ENCODE measurements at places on chromosomes 7 and 10.

GRCh38 chr7:70506434-70506833 lies 625.5 kb upstream of the GALNT17 start:
- DNase-seq, result no peak

DNA sequence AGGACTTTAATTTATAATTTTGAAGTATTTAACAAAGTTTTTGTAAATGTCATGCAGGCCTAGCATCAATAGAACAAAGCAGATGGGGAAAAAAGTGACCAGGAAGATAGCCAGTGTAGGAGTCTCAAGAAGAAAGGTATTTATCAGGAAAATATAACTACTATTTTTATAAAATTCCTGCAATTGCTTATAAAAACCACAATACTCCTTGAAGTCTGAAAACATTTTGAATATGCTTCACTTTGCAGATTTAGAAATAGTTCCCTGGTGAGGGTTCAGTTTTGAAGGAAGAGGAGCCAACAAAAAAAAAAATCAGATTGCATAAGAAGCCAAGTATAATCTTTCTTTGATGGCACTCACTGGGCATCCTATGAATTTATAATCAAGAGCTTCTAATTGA lies 34.1 kb downstream of the MTERF1 start:
- no peak for DNase-seq

GRCh38 chr7:12062062-12062461 lies 149.0 kb upstream of the TMEM106B start:
- no peak for DNase-seq

DNA sequence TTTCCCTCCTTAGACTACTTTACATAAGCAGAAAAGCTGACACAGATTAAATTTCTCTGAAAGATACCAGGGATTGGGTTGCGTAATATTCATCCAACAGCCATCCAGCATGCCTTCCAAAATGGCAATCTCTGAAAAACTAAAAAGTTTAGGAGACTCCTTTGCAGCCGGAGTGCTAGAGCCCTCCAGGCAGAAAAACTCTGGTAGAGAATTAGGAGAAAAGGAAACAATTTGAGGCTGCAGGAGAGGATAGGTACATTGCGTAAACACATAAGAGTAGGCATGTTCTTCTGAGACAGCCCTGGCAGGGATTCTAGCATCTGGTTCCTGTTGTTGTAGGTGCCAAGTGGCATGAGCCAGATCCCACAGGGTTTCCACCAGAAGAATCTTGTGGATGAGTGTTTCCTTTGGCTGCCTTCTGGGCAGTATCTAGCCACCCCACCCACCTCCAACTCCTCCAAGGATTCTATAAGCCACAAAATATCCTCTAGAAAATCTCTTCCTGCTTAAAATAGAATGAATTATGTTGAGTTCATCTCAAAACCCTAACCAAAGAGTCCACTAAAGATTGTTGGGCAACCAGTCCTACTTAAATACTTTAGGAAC lies 402.4 kb downstream of the HGF start:
- no peak for DNase-seq

DNA sequence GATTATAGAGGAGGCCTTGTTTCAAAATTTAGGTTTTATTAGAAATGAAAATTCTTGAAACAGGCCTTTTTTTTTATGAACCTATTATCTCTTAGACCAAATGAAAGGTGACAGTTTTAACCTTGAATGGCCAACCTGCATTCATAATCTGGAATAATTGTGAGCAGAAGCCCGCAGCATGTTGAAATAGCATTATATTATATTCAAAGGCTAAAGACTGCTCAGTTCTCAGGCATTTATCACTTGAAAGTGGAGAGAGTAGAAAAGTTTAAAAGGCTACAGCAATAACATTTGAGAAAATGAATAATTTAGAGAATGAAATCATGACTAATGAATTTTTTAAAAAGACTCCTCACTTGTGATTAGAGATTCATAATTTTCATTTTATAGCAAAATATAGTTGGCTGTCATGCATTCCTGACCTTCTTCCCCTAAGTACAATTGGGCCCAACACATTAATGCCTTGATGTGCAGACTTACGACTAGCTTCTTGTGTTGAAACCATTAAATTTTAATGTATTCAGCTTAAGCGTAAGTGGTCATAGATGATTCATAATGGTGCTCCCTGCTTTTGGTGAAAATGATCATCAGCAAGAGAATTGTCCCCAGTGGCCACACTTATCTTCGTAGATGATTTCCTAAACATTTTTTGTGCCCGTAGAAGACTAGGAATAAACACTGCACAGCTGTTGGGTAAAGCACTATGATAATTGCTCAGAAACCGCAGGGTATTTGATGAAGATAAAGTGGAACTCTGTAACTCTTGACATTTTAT lies 346.6 kb upstream of the BMPER start:
- no peak for DNase-seq

- no peak for DNase-seq
Measured at GRCh38 chr10:88253622-88254021, 329.5 kb downstream of the RNLS start.

DNA sequence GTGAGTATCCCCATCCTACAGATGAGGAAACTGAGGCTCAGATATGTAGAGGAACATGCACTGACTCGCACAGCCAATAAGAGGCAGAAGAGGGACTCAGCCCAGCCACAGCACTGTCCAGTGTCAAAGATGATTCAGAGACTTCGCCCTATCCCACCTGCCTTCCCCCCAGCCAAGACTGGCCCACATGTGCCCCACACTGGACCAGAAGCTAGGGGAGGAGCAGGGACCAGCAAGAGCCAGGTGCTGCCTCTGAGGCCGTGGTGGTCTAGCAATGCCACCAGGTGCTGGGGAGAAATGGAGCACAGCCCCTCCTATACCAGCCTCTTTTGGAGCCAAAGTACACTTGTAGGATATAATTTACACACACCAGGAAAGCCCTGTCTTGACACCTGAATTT lies 22.3 kb downstream of the GRID1 start:
- no peak for DNase-seq

GRCh38 chr7:37481154-37481553 lies 32.5 kb upstream of the ELMO1 start:
- no peak for DNase-seq

DNA sequence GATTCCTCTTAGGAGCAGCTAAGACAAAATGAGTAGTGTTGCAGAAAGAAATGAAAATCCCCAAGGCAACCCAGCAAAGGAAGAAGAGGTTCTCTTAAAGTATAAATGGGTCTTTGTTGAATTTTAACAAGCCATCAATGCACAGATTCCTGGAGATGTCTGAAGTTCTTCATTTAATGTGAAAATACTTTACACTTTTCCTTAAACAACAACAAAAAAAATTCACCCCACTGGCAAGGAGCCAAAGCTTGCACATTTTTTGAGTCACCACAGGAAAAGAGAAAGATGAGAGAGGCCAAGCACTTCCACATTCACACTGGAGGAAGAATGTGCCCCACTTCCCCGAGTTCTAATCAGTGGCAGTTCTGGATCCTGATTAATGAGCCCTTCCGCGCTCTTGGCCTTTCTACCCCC lies 286.4 kb upstream of the MEOX2 start:
- no peak for DNase-seq

DNA sequence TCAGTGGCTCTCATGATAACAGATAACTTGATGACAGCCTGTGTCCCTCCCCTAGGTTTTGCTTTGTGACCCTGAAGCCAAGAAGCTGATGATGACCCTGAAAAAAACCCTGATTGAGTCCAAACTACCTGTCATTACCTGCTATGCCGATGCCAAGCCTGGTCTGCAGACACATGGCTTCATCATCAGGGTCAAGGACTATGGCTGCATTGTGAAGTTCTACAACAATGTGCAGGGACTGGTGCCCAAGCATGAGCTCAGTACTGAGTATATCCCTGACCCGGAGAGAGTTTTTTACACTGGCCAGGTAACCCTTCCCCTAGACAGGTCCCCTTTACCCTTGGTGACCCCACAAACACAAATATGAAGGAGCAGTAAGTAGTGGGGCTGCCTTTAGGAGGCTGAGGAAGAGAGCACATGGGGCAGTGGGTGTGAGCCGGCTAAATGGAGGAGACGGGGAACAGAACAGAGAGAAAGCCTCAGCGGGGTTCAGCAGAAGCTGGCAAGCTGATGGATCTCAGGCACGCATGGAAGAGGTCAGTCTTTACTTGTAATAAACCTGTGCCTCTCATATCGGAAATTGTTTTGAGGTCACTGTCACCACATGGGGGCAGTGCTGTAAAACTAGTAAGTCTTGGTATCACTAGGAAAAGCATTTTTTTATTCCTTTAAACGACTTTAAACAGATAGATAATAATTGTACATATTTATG lies 20.2 kb downstream of the PDCD11 start:
- no peak for DNase-seq

- DNase-seq, result no peak
Measured at GRCh38 chr10:61301575-61301974, 151.6 kb downstream of the TMEM26 start.

DNA sequence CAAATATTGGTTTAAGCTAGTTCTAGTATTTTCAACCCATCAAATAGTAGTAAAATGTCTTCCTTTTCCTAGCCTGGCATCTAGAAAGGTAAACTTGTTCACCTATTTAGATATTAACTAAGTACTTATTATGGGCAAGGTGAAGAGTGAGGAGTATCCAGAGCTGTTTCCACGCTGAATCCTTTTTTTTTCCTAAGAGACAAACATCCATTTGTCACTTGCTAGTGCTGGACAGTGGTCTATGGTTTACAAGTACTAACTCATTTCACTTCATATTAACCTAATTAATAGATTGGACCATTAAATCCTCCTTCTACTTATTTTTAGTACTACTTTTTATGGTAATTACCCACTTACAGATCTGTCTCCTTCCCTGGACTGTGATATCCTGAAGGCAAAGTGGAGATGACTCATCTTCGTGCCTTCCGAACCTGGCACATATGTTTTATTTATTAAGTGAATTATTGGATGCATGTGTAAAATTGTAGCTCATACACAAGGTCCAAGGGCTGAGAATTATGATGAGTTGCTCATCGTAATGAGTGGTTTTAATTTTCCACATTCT lies 159.6 kb upstream of the IGFBP3 start:
- DNase-seq, result no peak

GRCh38 chr10:32095116-32095733 lies 39.0 kb upstream of the KIF5B start:
- DNase-seq, result no peak

- no peak for DNase-seq
Measured at GRCh38 chr7:28937619-28938018, 20.5 kb downstream of the TRIL start.

- no peak for DNase-seq
Measured at GRCh38 chr7:30613366-30614325, 19.0 kb downstream of the GARS1 start.

GRCh38 chr10:77819210-77820112 lies 107.1 kb downstream of the DLG5 start:
- DNase-seq, result no peak

GRCh38 chr10:3516234-3516922 lies 268.6 kb downstream of the KLF6 start:
- no peak for DNase-seq

GRCh38 chr7:36185756-36186155 lies 32.7 kb downstream of the EEPD1 start:
- DNase-seq, result no peak

DNA sequence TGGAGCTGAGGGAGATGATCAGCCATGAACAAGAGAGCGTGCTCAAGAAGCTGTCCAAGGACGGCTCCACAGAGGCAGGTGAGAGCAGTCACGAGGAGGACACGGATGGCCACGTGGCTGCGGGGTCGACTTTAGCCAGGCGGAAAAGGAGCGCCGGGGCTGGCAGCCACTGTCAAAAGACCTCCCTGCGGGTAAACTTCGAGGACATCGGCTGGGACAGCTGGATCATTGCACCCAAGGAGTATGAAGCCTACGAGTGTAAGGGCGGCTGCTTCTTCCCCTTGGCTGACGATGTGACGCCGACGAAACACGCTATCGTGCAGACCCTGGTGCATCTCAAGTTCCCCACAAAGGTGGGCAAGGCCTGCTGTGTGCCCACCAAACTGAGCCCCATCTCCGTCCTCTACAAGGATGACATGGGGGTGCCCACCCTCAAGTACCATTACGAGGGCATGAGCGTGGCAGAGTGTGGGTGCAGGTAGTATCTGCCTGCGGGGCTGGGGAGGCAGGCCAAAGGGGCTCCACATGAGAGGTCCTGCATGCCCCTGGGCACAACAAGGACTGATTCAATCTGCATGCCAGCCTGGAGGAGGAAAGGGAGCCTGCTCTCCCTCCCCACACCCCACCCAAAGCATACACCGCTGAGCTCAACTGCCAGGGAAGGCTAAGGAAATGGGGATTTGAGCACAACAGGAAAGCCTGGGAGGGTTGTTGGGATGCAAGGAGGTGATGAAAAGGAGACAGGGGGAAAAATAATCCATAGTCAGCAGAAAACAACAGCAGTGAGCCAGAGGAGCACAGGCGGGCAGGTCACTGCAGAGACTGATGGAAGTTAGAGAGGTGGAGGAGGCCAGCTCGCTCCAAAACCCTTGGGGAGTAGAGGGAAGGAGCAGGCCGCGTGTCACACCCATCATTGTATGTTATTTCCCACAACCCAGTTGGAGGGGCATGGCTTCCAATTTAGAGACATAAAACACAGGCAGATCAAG lies 3.3 kb downstream of the GDF2 start:
- DNase-seq, result no peak

DNA sequence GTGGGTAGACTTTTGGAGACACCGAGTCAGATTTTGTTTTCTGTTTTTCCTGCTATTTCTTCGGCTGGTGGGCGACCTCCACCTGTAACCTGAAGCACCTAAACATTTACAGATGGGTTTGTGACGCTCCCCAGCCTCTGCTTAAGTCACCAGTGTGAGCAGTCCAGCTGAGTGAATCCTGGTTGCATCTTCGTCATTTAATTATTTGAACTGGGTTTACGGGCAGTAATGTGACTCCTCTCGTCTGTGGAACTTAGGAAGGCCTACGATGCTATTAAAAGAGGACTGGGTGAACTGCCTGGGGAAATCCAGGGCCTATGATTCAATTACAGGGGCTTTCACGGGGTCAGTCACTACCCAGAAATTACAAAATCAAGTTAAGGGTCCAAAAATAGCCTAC lies 52.5 kb downstream of the WNT2 start:
- DNase-seq, result no peak

GRCh38 chr7:72042855-72043254 lies 369.3 kb downstream of the CALN1 start:
- DNase-seq, result no peak

DNA sequence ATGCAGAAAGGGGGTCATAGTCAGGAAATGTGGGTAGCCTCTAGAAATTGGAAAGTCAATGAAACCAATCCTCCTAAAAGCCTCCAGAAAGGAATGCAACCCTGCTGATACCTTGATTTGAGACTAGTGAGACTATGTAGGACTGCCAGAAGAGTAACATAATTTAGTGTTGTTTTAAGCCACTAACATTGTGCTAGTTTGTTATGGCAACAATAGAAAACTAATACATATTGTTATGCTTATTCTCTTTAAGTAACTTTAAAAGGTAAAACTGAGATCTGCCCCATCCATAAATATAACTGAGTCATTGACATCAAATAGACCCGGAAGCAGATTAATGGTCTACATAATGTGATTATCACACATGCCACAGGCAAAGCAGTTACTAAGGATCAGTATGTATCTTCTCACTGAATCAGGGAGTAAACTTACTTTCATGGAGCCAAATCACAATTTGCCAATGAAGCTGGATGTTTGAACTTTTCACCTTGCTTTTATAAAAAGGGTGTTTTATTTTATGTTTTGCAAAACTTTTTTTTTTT lies 146.4 kb upstream of the TMEM106B start:
- DNase-seq, result no peak

GRCh38 chr10:15069230-15069629 lies 19.3 kb downstream of the ACBD7 start:
- no peak for DNase-seq

Data from osteocyte (in vitro differentiated cells).